ENCODE measurements at places on chromosomes 7 and 10.

- no peak for DNase-seq
Measured at GRCh38 chr7:46532571-46532970, 611.5 kb upstream of the IGFBP3 start.

DNA sequence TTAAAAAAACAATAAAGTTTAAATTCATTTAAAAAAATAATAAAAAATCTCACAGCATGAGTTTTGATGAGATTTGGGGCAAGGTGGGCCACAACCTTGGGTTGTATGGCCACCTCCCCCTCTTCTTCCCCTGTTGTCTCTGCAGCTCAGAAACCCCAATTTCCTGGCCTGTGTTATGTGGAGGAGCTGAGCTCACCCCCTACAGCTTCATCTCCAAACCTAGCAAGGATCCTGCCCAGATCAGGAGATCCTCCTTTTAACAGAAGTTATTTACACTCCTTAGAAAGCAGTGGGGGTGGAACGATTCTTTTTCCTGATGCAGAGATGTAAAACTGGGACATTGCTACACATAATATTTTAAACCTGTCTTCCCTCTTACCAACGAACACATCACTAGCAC, 6.9 kb upstream of the SH2D4B start:
- DNase-seq, result no peak

GRCh38 chr10:381805-382204, 246.6 kb downstream of the ZMYND11 start:
- DNase-seq, result no peak

- no peak for DNase-seq
Measured at GRCh38 chr10:70096705-70097420, 35.8 kb downstream of the AIFM2 start.

DNA sequence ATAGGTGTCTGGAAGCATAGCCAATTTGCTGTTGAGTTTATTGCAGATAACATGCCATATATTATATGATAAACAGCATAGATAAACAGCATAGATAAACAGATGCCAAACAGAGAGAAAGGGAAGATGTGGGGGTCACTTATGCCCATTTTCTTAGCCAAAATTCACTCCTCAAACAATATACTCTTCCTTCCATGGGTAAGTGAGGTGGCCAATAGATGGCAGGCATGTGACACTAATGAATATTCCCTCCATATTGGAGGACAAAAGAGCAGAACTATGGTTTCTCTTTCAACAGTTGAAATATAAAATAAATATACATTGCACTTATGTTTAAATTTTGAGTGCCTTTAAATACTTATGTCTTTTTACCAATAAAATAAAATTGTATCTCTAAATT, 1212.8 kb downstream of the REEP3 start:
- no peak for DNase-seq

DNA sequence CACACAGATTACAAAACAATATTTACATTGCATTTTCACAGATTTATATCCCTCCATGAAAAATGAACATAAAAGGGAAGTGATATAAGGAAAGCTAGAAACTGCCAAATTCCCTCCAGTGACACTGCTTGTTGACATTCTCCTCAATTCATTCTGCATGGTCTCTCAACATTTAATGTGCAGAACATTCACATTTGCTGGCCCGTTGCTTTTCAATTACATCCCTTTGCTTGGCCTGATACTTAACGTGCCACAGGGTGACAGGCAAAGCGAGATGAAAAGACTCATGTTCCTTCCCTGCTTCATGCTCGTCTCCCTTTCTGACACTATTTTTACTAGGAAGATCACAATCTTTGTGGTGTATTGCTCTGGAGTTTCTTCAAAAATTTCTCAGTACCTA, 1019.7 kb upstream of the LRRN3 start:
- DNase-seq, result no peak

DNA sequence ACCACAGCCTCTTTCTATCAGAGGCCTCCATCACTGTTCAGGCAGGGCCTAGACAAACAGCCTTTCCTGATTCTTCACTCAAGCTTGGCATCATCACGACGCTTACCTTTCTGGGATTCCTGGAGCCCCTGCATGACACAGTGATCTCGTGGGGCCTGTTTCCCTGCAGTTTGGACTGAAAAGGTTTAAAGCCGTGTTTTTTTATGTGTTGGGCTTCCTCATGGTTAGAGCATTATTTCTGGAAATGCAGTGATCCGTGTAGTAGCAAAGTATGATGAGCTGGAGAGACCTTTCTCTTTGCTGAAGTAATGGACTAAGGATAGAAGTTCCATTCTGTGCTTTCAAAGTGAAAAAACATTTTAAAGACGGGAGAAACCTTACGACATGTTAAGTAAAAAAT, 169.1 kb downstream of the BMPER start:
- DNase-seq, result no peak

- no peak for DNase-seq
Measured at GRCh38 chr10:132107949-132108877, 42.5 kb downstream of the JAKMIP3 start.
